ENCODE measurements at places on chromosomes 4 and X.
A peak's percentile ranks its signal among the peaks of the same experiment; 100 is the strongest.

GRCh38 chr4:65668201-65669089 is 1.8 kb downstream of the EPHA5 start:
- DNase-seq: no peak

DNA sequence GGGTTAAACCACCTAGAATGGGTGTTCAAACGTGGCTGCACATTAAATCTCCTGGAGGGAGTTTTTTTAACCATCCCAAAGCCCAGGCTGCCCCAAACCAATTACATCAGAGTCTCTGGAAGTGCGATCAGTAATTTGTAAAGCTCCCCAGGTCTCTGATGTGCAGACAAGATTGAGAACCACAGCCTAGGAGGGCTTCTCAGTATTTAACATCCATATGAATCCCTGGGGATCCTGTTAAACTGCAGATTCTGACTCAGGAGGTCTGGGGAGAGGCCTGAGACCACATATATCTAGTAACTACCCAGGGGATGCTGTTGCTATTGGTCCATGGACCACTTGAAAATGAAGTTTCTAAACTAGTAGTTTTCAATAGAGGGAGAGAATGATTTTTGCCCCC is 42.6 kb downstream of the SMPX start:
- DNase-seq: no peak

DNA sequence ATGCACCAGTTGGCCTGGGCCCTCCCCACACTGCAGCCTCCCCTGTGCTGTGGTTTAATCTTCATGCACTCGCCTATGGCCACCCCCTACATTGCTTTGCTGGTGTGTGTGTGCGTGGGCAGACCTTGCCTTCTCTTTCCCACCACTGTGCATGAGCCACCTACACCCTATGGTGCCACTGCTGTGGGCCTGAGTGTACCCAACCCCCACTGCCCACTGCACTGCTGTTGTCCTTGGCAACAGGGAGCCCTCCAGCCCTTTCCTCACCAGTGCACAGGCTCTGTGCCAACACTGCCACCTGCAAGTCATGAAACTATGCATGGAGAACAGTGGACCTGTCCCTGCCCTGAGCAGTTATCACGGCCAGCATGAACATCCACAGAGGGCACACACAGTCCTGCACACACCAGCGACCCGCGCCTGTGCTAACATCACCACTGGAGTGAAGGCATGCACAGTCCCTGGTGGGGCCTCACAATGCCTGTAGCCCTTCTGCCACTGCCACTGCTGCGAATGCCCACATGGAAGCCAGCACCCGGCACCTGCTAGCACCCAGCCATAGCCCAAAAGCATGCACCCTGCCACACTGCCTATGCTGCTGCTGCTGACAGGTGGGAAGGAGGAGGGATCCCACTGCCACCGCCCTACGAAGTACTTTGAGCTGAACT is 237.8 kb upstream of the ARSJ start:
- no peak for DNase-seq

DNA sequence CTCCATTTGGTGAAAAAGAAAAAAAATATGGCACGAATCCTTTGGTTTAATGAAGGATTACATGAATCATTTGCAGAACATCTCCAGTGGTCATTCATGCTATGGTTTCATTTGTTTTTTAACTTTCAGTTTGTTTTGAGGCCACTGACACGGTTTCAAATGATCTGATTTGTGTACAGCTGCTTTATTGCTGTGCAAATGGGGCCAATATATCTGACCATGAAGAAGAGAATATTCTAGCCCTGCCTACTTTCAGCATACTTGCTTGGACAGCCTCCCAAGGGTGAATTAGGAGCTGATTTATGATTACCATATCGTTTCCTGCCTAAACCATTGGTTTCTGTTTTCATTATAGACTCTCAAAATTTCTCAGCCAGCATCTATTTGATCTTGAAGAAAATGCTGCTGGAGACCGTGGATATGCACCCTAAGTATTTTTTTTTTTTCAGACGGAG is 30.7 kb downstream of the SPARCL1 start:
- no peak for DNase-seq

DNA sequence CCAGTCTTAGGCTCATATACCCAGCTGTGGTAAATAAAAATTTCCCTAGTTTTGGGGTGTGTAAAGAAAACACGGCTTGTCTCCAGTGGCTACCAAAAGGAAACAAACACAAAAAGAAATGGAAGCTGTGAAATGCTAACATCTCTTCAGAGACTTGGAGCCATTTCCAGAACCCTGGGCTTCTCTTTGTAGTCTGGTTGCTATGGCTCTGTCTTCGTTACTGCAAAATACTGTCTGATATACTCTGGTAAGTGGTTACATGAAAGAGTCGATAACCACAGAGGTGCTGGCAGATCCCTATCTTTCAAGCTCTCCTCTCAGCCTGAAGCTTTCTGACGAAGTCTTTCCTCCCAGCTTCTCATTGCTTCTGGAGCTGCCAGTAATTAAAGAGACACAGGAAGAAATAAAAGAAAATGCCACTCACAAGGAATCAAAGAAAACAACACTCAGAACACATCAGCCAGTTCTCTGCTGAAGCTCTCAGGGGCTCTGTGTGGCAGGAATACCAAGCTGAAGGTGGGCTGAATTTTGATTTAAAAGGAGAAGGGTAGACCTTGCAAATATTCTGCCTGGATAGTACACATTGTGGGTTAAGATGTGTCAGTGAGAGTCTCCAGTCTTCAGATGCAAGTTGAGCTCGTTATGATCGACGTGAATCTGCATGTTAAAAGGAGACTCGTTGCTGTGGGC is 107.6 kb upstream of the FAM9C start:
- peak; percentile 79 for DNase-seq

DNA sequence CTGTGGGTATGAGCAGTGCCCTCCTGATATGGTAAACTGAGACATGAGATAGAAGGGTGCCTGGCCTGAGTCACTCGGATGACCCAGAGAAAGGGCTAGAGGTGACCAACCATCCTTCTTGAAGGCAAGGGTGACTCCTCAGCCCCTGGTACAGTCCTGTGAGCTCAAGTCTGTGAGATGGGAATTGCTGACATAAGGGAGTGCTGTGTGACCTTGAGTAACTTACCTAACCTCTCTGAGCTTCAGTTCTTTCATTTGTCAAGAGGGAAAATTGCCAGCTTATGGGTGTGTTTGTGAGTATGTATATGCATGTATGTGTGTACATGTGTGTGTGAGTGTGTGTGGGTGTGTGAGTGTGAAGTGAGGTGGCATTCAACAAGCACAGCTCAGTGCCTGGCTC is 210.4 kb upstream of the PSAPL1 start:
- DNase-seq: no peak

DNA sequence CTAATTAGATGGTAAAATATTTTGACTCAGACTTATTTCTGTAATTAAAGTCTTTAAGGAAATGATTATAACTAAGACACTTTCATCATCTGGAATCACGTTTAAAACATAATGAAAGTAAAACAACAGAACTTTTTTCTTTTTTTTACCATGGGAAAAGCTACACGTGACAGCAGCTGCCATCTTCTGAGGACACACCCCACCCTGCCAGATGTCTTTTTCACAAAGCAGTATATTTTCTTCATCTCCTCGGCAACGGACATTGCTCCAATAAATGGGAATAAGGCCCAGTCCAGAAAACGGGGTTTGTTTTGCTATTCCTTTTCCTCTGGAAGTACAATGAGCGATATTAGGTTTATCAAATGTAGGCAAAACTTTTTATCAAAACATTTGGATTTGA is 17.5 kb downstream of the PRSS12 start:
- DNase-seq: no peak

DNA sequence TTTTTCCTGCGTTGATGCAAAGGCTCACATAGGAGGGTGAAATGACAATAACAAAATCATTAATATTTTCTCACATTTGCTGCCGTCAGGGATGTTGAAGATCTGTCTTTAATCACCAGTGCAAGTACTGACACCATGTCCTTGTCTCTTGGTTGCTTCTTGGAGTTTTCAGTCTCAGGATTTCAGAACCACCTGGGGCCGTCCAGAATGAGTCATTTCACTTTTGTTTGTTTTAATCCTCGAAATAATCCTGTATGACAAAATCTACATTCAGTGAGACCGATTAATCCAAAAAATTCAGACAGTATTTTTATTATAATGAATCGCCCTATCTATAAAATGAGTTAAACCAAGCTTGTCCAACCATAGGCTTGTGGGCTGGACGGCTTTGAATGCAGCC is 47.2 kb downstream of the NEIL3 start:
- no peak for DNase-seq

DNA sequence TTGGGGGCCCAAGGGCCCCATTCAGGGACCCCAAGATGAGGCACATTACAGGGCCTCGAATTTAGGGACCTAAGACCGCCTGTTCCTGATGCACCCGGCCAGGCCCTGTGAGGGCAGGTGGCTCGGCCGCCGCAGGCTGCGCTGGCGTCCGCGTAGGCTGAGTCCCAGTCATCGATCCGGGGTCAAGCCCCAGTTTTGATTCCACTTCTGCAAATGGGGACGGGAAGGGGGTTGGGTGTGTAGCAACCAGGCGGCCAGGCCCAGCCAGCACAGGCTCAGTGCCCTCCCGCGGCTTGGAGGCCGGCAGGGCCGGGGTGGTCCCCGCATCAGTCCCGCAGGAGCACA is 327 bp downstream of the PNPLA4 start:
- no peak for DNase-seq

DNA sequence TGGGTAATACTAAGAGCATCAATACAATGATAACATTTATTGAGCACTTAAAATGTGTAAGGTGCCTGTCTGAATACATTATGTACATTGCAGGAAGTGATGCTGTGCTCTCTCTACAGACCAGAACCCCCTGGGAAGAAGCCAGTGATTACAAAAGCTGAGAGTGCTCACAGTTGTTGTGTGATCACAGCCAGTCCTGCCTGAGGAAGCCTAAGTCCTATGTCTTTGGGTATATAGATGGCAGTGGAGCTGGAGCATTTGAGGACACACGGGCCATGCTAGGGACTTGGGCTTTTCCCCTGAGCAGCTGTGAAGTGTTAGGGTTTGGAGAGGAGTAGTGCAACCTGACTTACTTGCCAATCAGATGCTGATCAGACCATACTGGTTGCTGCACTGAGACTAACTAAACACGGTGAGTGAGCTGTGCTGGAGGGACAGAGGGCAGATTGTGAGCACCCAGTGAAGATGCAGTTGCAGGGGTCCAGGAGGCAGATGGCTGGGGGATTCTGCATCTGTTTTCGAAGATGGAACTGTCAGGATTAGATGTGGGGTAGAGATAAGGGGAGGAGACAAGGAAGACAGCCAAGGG is 60.8 kb upstream of the TBC1D14 start:
- no peak for DNase-seq

GRCh38 chrX:129658429-129658828 is 3.7 kb upstream of the APLN start:
- DNase-seq: no peak

GRCh38 chrX:20313899-20314298 is 47.2 kb upstream of the RPS6KA3 start:
- DNase-seq: no peak
